Stimulated activated CD8-positive, alpha-beta memory T cell treated with anti-CD3 and anti-CD28 coated beads, Interleukin-4, amount 100 ng/mL, for 4 hours (primary cell): ENCODE measurements at places on chromosomes 1 and 21.

- DNase-seq: no peak
Measured at GRCh38 chr1:85617633-85618100, 37.1 kb downstream of the CCN1 start.

DNA sequence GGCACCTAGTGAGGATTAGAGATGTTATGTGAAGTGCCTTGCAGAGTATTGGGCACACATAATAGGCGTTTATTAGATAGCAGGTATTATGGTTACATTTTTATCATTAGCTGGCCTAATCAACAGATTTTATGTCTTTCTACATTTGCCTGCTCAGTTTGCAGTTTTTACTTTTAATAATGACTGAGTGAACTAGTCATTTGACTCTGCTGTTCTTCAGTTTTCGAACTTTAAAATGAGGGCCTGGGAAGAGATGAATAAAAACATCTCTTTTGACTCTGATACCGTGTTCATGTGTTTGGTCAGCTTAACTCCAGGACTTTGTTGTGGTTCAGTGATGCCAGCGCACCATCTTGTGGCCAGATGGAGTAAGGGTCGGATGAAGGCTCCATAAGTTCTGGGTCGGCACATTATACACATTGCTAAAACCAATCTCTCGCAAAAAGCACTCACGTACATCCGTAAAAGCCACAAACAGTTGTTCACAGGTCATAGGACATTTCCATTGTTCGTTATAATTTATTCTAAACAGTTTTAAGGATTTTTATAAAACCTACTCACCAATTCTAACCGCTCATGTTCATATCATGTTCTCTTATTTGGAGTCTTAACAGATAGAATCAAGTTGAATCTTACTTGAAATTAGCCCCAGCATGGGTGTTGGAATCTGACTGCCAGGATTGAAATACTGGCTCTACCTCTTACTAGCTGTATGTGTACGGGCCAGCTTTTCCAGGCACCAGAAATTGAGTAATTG is 78.4 kb upstream of the GPR88 start:
- no peak for DNase-seq

DNA sequence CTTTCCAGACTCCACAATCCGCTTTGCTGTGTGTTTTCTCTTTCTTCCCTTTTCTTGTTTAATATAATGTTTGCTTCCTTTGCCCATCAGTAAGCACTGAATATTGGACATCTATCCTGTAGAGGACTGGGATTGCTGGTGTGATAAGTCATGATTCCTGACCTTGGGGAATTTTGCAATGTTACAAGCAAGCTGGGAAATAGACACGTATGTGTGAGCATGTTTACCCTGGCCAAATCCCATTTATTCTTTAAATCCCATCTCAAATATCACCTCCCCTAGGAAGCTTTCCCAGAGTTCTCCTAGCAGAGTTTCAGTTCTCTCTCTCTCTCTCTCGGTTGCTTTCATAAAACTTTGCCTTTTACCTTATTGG is 155.3 kb downstream of the ROR1 start:
- DNase-seq: no peak

DNA sequence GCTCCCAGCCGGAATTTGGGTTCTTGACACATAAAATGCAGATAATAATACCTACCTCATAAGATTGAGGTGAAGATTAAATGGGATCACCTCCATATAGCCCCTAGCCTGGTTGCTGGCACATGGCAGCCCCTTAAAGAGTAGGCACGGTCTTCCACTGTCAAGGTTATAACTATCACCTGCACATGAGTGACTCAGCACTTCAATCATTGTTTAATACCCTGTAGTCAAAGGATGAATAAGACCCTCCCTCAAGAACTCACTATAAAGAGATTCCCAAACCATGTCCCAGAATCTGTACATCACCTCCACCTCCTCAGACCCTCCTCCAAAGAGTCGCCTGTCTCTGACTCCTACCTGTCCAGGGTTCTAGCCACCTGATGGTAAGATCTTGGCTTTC is 6.5 kb upstream of the LMNA start:
- no peak for DNase-seq

GRCh38 chr1:22364764-22365163 is 86.9 kb upstream of the ZBTB40 start:
- DNase-seq: no peak

DNA sequence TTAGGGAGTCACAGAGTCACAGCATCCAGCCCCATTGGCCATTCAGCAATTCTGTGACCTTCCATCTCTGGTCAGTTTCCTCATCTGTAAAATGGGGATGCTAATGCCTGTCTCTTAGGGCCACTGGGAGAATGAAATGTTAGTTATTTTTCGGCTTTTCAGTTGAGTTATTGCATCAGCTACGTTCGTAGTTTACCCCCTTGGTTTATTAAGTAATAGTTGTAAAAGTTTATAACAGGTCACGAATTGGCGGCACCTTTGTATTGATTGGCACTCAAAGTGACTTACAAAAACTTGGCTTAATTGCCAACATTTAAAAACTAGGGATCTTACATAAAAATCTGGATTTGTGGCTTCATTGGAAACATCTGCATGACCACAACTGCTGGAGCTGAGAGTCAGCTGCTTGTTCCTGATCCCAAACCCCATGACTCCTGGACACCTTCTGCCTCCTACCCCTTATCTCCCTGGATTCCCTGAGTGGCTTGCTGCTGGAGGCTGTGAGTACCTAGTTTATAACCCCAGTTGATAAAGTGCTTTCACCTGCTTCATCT is 23.0 kb upstream of the SLC1A7 start:
- DNase-seq: no peak

- DNase-seq: no peak
Measured at GRCh38 chr1:240808381-240808780, 196.4 kb upstream of the GREM2 start.

GRCh38 chr1:237542525-237543418 is 347.9 kb downstream of the ZP4 start:
- DNase-seq: no peak

GRCh38 chr21:33587792-33588484 is 546 bp downstream of the DONSON start:
- DNase-seq: no peak

DNA sequence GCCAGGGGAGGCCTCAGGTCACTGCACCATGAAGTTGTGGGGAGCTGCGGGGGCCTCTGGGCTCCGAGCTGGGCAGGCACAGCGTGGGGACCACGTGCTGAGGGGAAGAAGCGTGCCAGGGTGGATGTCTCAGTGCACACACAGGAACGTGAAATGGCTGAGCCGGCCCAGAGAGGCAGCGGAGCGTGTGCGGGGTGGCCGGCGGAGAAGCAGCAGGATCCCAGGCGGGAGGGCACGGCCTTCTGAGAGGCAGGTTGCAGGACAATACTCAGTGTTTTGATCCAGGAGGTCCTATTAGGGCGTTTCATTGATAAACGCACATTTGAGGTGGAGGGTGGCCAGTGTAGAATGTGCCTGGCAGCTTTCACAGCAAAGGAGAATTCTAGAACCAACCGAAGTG is 12.9 kb downstream of the TNFRSF14 start:
- no peak for DNase-seq

- DNase-seq: no peak
Measured at GRCh38 chr1:94962409-94963265, 35.7 kb upstream of the CNN3 start.

DNA sequence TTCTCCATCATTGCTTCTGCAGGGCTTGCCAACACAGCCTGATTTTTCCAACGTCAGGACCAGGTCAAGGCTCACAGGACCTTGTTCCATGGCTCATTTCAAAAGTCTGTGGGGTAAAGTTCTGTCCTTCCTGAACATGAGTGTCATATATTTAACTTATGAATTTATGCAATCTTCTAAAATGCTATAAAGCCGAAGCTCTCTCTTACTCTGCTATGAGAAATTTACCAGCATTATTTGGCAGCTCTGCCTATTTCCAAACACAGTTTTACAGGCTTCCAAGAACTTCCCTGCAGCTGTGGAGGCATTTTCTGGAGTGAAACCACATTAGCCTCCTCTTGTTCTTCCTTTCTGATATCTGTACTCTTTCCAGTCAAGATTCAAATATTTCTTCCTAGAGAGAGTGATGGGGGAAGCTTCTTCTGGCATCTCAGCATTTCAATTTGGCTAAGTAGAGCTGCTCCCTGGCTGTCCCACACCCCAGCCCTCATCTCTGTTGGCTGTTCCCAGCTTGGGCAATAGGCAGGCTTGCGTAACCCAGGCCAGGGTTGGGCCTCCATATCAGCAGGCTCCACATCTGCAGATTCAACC is 15.6 kb upstream of the HMGCS2 start:
- no peak for DNase-seq

DNA sequence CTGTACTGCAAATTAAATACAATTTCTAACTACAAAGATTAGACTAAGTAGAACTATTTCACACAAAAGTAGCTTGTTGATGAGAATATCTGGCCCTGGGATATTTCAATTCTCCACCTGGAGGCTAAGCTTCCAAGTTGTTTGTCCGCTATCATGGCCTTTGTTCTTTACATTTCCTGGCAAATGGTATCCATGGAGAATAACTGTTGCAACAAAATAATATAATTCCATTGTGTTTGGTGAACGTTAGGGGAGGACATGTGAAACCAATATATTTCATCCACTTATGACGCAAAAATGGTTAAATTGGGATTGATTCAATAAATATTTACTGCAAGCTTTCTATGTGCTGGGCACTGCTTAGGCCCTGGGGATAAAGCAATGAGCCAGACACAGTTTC is 565.4 kb downstream of the PTPRC start:
- no peak for DNase-seq

DNA sequence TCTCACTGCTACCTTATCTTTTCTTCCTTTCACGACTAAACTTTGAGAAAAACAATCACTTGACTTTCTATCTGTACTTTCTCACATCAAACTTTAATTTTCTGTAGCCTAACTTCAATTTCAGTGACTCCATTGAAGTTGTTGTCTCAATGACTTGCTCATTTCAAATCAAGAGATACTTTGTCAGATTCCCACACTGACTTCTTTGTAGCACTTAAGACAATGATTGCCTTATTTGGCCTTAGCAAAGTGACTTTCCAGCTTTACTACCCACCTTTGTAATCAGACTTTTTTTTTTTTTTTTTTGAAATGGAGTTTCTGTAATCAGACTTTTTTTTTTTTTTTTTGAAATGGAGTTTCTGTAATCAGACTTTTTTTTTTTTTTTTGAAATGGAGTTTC is 37.0 kb downstream of the AGO4 start:
- DNase-seq: no peak

- DNase-seq: no peak
Measured at GRCh38 chr1:220696863-220697231, 6.7 kb downstream of the C1orf115 start.

GRCh38 chr1:175128523-175128922 is 60.9 kb downstream of the TNN start:
- no peak for DNase-seq

DNA sequence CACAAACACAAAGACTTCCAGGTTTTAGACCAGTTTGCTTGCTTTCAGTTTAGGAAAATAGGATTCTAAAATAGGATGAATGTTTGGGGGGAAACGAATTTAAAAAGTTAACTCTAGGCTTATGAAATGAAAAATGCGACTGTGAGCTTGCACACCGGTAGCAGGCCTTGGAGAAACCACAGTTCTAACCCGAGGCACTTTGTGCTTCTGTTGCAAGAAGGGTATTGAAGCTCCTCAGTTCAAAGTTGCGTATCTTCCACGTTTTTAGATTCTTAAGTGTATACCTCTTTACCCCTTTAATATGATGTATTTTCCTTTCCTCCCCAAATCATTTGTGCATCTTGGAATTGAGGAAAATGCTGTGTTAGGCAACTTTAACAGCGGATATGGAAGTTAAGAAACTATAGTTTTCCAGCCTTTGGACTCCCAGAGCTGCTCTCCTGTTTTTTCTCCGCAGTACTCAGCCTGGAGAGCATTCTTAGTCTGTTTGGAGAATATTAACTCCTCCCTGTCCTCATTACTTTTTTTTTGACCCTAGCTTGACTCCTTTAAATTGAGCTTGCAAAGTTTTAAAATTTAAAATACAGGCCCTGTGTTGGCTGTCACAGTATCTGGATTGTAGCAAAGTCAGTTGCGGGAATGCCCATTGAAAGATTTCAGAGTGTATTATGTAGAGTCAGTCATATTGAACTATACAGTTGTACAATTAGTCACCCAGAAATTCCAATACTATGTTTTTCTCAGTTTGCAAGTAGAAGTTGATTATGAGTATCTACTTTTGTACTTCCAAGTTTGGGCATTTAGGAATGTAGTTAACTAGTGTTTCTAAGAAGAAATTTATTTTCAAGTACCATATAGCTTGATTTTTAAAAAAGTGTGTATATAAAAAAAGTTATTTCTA is 2.6 kb downstream of the MRPS6 start:
- DNase-seq: no peak

GRCh38 chr1:159981351-159982055 is 27.5 kb upstream of the SLAMF9 start:
- no peak for DNase-seq

GRCh38 chr1:12230549-12231275 is 882 bp downstream of the VPS13D start:
- DNase-seq: no peak

DNA sequence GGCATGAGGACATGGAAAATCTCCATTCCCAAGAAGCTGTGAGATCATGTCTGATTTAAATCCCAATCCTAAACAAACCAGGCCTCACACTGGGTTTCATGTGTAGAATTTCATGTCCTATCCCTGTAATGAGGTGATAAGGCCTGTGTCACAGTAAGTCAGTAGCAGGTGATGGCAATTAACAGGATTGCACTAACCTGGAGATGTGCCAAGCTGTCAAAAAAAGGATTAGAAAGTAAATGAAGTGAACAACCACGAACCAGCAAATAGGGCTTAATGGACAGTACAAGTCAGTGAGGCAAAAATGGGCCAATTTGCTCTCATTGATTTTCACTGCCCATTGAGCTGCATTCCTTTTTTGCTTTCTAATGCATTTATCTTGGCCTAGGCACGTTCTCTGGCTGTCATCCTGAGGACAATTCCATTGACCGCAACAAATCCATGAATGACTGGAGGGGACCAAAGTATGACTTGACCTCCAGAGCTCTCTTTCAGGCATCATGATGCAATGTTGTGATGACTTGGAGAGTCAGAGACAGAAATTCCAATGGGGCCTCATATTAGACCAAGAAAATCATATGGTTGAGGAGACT is 673.6 kb upstream of the ADGRL2 start:
- DNase-seq: no peak

- DNase-seq: no peak
Measured at GRCh38 chr1:77459881-77460280, 178.1 kb downstream of the AK5 start.

DNA sequence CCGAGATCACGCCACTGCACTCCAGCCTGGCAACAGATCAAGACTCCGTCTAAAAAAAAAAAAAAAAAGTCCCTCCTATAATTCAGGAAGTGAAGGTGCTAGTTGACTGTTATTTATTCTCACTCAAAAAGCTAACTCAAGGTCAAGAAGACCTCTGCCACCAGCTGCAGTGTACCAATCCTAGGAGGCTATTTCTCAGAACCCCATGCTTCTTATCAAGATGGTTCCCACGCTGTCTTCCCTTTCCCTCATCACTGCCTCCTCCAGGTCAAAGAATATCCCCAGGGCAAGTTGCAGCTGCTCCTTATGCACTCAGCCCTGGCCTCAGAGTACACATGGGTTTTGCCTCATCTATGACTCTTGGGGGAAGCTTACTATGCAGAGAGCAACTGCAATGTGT is 53.6 kb downstream of the RERE start:
- DNase-seq: no peak

GRCh38 chr21:19122356-19122755 is 718.8 kb upstream of the TMPRSS15 start:
- no peak for DNase-seq

- DNase-seq: no peak
Measured at GRCh38 chr1:184956999-184957700, 17.2 kb downstream of the NIBAN1 start.
